ENCODE measurements at places on chromosomes 5 and 9.
A peak's percentile ranks its signal among the peaks of the same experiment; 100 is the strongest.

- no peak for DNase-seq
Measured at GRCh38 chr9:96150324-96151227, 151.4 kb downstream of the HSD17B3 start.

DNA sequence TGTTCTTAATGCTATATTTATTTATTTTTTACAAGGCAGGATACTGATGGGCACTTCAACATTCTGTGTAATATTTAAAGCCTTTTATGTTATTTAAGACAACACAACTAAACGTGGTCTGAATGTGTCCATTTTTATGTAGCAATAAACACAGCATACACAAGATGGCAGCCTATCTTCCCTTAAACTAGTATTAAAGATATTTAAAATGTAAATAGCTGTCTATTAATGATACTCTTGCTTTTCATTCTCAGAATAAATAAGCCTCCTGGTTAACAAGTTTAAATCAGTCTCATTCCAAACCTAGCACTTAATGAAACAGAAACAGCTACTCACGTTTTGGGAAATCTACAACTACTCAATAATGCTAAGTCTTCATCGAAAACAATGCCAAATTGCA lies 315.7 kb downstream of the MCTP1 start:
- no peak for DNase-seq

DNA sequence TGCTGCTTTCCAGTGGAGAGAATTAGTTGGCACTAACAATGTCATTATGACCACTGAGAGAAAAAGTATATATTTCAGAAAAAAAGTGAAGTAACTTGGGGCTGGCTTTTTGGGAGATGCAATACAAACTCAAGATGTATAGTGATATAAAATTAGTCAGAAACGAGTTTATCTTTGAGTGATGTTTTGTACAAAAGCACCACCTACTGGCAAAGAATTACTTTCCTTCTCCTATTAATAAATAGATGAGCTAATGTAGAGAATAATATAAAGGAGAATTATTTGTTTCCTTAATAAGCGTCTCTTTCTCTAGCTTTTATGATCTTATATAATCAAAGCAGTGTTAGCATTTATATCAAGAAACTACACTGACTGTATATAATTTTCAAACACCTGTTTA lies 158.8 kb downstream of the MEF2C start:
- DNase-seq: no peak

DNA sequence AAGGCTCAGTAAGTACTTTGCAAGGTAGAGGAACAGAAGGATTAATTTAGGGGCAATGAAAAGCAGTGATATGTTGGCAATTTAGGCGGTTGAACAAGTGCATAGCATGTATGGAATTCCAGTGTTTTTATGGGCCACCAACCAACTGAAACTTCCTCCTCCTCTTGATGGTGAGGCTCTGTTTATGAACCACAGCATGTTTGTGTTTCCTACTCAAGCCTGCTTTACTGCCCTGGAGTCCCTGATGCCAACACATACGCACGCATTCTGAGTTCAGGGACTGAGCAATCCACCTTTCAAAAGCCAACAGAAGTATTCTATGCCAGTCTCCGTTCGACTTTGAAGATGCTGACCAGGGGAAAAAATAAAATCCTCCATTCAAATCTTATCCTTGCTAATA lies 417.5 kb downstream of the EFNA5 start:
- peak; percentile 75 for DNase-seq

DNA sequence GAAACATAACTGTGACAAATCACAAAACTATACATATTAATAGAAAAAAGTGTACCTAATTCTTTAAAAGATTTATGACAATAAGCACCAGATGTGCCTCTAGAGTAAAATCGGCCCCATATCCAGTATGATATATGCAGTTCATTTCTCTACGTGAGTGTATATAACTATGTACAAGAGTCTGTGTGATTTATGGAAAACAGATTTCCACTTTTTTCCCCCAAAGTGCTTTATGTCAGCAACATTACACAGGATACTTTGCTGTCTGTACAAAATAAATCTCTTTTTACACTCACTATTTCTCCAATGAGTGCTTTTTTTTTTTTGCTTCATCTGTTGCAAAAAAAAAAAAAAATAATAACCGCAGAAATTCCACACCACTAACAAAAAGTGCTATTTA lies 298.8 kb upstream of the RFX3 start:
- DNase-seq: no peak

- DNase-seq: no peak
Measured at GRCh38 chr9:121280715-121281613, 13.0 kb downstream of the GSN start.

DNA sequence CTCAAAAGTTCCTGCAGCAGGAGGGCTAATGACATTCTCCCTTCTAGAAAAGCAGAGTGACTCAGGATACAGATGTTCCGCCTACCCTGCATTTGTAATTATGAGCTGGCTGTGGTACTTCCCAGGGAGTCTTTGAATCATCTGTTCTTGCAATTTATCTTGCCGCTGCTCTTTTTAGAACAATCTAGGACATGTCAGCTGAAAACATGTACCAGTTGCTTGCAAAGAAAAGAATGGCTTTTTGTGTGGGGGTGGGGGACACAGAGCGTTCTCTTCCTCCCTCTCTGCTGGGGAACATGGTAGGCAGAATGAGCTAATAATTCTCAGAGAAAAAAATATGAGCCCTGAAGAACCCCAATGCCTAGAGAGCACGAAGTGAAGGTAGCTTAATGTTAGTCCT lies 51.7 kb upstream of the TUT7 start:
- no peak for DNase-seq

GRCh38 chr9:9752722-9753121 lies 860.1 kb downstream of the PTPRD start:
- DNase-seq: no peak

- no peak for DNase-seq
Measured at GRCh38 chr9:32579706-32580331, 6.9 kb upstream of the NDUFB6 start.

- DNase-seq: no peak
Measured at GRCh38 chr5:56659971-56660370, 155.4 kb upstream of the MAP3K1 start.
